ENCODE measurements at places on chromosomes 2 and 18. TPM values are rescaled to one million over a fixed set of nuclear protein-coding genes. Genes with fewer than 3 reads are reported as not detected.

DNA sequence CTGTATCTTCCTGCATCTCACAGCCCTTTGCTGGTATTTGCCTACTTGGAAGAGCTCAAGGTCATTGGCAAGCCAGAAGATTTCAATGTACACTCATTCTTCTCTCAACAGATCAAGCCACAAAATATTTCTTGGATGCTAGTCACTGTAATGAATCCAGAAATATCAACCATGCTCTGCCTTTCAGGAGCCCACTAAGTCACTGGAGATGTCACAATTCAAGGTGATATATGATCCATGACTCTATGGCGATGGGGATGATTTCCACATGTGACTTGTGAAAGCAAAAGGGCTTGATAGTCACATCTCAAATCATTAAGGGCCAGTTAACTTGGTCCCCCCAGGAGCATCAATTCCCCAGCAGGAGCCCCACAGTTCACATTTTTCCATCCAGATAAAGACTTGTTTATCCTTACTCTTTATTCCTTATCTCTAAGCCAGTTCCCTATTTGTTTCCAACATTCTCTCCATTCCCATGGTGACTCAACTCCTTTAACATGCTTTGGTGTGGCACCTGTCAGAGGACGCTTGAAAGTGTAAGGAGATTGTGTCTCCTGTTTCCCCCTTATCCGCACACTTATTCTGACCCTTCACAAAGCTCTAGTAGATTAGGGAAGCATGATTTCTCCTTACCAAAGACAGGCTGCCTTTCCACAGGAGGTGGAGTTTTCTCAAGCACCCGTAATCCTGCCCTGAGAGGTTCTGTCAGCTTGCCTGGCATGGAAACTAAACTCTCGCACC lies 15.8 kb downstream of the PKDCC start:
- H3K27ac ChIP-seq = no peak overlapping the region
- no peak overlapping the region for H3K4me3 ChIP-seq
- no peaks in the 10 kb centered on the region for H3K4me1 ChIP-seq
- no peak for DNase-seq

The ABHD1 gene
- total RNA-seq = not detected

The SLC9A4 gene
- 0.85 TPM for total RNA-seq

DNA sequence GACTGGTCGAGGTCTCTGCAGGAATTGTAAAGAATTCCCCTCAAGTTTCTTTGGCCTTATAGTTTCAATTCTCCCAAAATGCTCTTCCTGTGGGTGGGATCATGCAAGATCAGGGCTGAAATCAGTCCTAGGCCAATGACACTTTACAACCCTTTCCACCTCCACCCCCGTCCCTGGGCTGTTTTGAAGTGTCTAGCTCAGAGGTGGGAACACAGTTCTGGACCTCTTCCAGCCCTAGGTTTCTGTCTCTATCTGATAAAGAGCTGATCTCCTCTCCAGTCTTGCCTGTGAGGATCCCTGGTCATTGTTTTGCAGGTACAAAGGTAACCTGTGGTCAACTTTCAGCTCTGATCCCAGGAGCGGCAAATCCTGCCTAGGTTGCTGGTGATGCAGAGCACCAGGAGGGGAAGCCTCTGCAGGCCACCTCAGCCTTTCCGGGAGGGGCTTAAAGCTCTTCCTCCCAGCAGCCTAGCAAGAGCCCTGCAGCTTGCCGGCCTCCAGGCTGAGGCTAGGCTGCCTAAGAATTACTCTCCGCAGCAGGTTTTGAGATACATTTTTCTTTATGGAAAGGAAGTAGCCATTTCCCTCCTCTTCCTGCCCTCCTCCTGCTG lies 69.8 kb upstream of the WIPF1 start:
- no peaks in the 10 kb centered on the region for H3K27me3 ChIP-seq
- H3K36me3 ChIP-seq = no peaks in the 10 kb centered on the region
- no peaks in the 10 kb centered on the region for H3K4me1 ChIP-seq
- H3K4me3 ChIP-seq = no peak overlapping the region

DNA sequence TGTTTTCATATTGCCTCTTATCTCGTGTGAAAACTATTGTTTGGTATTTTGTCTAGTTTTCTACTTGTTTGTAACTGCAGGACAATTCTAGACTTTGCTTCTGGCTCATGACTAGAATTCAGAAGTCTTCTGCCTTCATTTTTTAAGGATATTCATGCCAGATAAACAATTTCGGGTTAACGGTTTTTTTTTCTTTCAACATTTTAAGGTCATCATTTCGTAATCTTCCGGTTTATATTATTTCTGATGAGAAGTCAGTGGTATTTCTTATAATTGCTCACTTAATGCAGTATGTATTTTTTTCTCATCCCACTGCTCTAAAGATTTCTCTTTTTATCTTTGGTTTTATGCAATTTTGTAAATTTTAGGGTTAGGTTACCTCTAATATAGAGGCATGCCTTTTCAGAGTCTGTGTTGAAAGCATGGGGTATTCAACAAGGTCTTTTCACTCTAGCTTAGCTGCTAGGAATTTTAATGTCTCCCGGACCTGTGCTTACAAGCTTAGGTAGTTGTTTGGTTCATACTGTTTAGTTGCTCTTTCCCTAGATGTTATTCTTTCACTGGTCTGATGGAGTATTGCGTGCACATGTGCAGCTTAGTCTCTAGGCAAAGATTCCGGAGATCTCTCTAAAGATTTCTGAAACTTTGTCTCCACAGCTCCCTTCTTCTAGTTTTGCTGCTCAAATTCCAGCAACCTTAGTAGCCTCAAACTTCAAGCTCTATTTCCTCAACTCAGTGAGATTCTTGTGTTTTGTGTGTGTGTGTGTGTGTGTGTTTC lies 198.1 kb downstream of the MCFD2 start:
- DNase-seq = no peak
- no peaks in the 10 kb centered on the region for H3K27me3 ChIP-seq
- peaks cover 6% of the 10 kb centered on the region for H3K4me1 ChIP-seq
- H3K36me3 ChIP-seq = 0 out of 2 replicates have a peak, but pooled peaks cover 4% of the 10 kb centered on the region
- H3K4me3 ChIP-seq = no peak overlapping the region
- no peak overlapping the region for H3K27ac ChIP-seq

DNA sequence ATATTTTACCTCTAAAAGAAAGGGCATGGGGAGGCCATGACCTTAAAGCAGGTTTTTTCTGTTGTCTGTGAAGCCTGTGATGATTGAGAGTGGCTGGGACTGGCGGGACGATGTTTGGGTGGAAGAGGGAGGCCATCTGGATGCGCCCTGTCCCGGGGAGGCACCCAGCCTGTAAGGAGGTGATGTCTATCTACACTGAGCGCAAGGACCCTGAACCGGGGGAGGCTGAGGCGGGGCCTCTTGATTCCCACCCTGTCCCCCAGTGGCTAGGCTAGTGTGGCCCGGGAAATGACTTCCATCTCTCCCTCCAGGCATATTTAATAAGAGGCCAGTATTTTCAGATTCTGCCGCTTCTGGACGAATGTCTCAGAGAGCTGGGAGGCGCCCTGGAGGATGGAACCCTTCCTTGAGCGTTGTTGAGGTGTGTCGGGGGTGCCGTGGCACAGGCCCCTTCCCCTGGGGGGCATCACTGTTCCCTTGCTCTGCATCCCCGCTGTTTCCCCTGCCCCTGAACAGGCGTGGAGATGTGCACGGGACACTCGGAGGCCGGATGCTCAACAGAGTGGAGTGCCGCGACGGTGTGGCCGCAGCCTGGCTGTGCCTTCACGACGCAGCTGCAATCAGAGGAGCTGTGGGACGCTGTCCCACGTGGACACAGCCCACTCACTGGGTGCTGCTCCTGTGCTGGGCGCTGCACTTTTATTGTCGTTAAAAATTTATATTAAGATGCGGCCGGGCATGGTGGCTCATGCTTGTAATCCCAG lies 185.4 kb downstream of the LDLRAD4 start:
- H3K4me3 ChIP-seq = no peak overlapping the region
- H3K4me1 ChIP-seq = no peaks in the 10 kb centered on the region
- peaks cover 69% of the 10 kb centered on the region for H3K27me3 ChIP-seq
- H3K36me3 ChIP-seq = no peaks in the 10 kb centered on the region
- H3K27ac ChIP-seq = no peak overlapping the region

- no peaks in the 10 kb centered on the region for H3K4me1 ChIP-seq
- H3K36me3 ChIP-seq = no peaks in the 10 kb centered on the region
- DNase-seq = no peak
These were observed 128.5 kb upstream of the PGAP1 start for GRCh38 chr2:197055045-197055444.

The MYOM1 gene
- 1.3 TPM for total RNA-seq

DNA sequence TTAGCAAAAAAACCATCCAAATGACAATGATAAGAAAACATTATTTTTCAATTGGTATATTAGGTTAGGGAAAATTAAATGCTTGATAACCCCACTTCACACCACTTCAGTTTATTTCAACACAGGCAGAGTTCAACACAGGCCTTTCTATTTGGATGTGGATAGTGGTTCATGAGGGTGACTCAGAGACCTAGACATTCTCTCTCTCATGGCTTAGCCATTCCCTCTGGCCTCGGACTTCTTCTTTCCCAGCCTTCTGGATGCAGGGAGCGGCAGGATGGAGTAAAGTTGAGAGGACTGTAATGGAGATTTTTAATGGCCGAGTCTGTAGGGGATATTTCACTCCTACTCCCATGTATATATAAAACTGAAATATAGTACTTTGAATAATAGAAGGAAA lies 109.7 kb downstream of the CTNNA2 start:
- DNase-seq = no peak
- no peaks in the 10 kb centered on the region for H3K36me3 ChIP-seq
- H3K4me3 ChIP-seq = no peak overlapping the region

The CCL20 gene
- not detected for total RNA-seq

DNA sequence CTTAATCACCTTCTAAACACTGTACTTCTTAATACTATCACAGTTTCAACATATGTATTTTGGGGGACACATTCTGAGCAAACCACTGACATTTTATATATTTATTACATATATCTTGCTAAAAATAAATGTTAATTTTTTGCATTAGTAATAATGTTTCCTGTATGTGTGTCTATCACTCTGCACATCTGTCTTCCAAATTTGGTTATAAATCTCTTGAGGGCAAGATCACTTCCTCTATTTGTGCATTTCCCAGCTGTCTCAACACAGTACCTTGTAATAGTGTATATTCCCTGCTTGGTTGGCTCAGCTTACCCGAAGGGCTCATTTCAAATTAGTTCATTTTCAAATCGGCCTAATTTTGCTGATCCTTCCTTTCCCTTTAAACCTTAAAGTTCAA lies 617.1 kb upstream of the GYPC start:
- no peak for DNase-seq
- no peak overlapping the region for H3K27ac ChIP-seq
- H3K4me3 ChIP-seq = no peak overlapping the region
- H3K4me1 ChIP-seq = no peaks in the 10 kb centered on the region
- no peaks in the 10 kb centered on the region for H3K27me3 ChIP-seq
- no peaks in the 10 kb centered on the region for H3K36me3 ChIP-seq

DNA sequence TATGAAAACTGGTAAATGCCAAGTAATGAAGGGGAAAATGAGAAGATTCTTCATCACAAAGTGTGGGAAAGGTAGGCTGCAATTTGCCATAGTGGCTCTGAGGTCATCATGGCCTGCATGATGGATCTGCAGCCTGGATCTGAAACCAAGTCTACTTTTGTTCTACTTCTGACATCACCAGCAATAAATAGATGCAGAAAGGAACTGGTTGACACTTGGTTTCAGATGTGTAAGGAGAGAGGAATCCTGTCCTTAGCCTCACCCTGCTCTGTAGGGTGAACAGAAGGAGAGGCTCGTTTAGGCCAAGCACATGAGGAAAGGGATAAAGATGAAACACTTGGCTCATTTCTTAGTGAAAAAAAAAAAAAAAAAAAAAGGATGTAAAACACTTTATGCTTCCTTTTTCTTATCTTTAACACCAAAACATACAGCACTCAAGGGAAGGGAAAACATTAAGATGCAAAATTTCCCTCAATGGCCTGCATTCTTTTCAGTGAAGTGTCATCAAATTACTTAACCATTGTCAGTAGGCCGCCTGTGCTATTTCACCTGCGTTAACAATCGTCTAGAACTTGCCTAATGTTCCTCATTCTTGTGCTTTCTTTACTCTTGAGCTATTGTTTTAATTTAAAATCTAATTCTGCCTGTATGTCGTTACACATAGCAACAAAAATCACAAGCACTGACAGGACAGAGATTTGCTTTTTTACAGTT lies 3.9 kb downstream of the NEB start:
- H3K27me3 ChIP-seq = no peaks in the 10 kb centered on the region
- H3K4me1 ChIP-seq = no peaks in the 10 kb centered on the region
- no peaks in the 10 kb centered on the region for H3K36me3 ChIP-seq
- no peak overlapping the region for H3K4me3 ChIP-seq
- no peak for DNase-seq

The KIAA2012 gene
- not detected for total RNA-seq

DNA sequence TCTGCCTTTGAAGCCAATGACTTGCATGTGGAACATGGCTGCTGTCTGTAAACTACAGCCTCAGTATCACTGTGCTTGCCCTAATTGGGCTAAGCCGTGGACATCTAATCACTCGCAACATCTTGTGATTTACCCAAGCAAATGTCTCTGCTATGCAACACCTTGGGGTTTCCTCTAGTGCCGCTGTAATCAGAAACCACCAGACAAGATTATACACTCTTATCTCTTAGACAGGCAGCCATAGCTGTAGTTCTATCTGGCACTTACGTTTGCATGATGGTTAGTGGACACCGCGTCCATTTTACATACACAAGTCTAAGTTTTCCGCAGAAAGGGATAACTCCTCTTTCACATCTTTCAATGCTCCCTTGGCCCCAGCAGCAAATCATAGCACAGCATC lies 204.3 kb upstream of the CCDC68 start:
- no peak overlapping the region for H3K27ac ChIP-seq
- no peak overlapping the region for H3K4me3 ChIP-seq
- H3K27me3 ChIP-seq = no peaks in the 10 kb centered on the region
- no peaks in the 10 kb centered on the region for H3K4me1 ChIP-seq
- no peak for DNase-seq

DNA sequence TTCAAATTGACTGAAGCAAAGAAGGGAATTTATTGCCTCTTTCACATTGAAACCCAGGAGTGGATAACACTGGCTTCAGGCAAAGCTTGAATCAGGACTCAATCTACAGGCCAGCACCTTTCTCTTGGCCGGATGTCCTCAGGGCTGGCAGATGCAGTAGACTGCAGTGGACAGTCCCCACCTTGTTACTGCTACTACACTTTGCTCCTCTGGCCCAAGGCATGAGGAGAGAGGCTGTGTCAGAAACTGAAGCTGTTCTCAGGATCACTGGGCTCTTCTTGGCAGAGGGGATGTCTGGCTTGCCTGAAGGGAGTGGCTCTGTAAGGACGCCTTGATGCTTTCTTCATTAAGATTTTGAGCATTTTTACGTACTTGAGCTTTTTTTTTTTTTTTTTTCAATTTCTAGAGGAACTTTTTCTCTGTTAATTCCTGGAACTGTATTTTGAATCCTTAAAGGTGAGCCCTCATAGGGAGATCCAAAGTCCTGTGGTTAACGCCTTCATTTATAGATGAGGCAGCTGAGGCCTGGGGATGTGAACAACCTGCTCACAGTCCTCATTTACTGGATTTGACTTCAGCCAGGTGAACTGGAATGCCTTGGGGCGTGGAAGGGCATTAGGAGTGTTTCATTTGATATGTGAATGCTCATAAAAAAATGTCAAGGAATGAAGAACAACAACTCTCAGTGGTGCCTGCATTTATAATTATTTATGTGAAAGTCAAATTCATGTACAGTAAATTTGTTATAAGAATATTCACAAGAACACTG lies 36.6 kb downstream of the CASP10 start:
- no peaks in the 10 kb centered on the region for H3K27me3 ChIP-seq
- peak; percentile 53 for DNase-seq
- peak overlapping the region; percentile 49 for H3K27ac ChIP-seq
- peaks cover 24% of the 10 kb centered on the region for H3K4me1 ChIP-seq
- H3K36me3 ChIP-seq = no peaks in the 10 kb centered on the region
- no peak overlapping the region for H3K4me3 ChIP-seq

Data from PC-9 (cell line).